ENCODE measurements at places on chromosomes 13 and 19.

GRCh38 chr13:61672756-61673155 is 257.1 kb upstream of the PCDH20 start:
- no peak for DNase-seq

DNA sequence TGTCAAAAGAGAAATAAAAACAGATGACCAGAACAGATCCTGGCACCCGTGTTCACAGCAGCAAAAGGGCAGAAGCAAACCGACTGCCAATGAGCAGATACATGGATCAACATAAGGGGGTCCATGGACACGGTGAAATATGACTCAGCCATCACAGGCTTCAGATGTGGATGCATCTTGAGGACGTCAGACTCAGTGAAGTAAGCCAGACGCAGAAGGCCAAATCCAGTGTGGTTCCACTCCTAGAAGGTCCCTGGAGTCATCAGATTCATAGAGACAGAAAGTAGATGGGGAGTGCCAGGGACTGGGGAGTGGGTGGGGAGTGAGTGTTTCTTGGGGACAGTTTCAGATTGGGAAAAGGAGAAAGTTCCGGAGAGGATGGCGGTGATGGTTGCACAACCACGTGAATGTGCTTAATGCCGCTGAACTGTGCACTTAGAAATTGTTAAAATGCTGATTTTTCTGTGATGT is 28.8 kb upstream of the SEMA6B start:
- no peak for DNase-seq

DNA sequence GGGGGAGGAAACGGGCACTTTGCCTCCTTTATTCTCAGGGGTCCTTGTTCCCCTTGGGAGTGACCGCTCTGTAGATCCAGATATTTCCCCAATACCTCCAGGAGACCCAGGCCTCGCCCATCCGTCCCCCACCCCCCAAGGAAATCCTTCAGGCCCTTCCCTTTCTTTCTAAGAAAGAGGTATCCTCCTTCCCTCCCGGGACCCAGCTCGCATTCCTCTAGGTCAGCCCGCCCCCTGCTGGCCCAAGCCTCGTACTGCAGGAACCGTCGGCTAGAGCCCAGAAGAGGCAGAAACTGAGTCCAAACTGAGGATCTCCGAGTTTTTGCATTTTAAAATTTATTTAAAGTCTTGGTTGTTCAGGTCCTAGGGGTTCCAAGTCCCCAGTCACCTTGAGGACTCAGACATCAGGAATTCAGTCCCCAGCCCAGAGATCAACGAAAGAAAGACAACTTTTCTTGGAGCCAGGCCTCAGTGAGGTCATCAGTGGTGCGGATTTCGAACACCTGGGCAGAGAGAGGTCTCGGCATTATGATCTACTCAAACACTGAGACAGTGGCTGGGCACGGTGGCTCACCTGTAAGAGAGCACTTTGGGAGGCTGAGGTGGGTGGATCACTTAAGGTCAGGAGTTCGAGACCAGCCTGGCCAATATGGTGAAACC is 7.5 kb upstream of the LRFN1 start:
- no peak for DNase-seq

DNA sequence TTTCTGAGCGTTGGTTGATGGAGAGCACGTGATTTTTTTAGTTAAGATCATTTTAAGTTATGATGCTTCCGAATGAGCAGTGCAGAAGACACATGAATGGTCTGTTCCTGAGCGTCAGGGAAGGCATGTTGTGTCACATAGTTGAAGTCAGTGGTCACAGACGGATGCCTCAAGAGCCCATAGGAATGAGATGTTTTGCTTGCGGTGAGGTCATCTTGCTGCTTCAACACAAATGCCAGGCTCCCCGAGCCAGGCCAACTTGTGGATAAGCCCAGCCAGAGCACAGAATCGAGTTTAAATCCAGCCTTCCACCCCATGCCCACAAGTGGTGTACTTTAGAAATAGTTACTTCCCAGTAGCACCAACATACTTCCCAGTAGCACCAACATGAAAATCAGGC is 5.4 kb downstream of the UPF3A start:
- DNase-seq: no peak

DNA sequence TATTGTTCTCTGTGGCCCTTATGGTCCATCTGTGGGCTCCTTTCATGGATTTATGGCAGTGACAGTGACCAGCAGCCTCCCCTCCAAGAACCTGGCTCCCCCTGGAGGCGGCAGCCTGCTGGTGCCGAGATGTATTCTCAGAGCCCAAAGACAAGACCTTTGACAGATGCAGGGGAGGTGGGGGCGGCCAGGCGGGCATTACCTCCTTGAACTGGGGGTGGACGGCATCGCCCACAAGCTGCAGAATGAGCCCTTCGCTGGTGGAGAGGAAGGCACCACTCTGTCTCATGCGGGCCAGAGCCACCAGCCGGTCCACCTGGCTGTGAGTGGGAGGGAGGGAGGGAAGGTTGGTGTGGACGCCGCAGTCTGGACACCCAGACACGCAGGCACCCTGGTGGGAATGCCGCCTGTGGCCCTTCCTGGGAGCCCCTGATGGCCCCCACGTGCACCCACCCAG is 6.6 kb downstream of the ISOC2 start:
- DNase-seq: no peak

DNA sequence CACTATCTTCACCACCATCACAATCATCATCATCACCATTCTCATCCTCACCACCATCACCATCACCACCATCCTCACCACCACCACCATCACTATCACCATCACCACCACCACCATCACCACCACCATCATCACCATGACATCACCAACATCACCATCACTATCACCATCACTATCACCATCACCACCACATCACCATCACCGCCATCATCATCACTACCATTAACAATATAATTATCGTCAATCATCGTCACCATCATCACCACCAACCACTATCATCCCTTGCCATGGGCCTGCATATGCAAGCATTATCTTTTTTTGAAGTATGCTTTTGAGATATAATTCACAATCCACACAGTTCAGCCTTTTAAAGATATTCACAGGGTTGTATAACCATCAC is 7.6 kb upstream of the PPP6R1 start:
- DNase-seq: no peak

- DNase-seq: no peak
Measured at GRCh38 chr13:111855191-111855590, 211.8 kb upstream of the SOX1 start.

DNA sequence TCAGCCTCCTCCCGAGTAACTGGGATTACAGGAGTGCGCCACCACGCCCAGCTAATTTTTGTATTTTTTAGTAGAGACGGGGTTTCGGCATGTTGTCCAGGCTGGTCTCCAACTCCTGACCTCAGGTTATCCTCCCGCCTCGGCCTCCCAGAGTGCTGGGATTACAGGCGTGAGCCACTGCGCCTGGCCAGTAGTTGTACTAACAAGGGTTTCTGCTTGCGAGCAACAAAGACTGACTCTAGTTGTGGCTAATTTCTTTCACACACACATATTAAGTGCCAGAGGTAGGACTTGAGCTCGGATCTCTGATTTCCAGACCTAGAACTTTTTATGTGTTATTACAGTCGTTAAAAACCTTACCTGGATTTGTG is 635 bp upstream of the PCCA start:
- no peak for DNase-seq

DNA sequence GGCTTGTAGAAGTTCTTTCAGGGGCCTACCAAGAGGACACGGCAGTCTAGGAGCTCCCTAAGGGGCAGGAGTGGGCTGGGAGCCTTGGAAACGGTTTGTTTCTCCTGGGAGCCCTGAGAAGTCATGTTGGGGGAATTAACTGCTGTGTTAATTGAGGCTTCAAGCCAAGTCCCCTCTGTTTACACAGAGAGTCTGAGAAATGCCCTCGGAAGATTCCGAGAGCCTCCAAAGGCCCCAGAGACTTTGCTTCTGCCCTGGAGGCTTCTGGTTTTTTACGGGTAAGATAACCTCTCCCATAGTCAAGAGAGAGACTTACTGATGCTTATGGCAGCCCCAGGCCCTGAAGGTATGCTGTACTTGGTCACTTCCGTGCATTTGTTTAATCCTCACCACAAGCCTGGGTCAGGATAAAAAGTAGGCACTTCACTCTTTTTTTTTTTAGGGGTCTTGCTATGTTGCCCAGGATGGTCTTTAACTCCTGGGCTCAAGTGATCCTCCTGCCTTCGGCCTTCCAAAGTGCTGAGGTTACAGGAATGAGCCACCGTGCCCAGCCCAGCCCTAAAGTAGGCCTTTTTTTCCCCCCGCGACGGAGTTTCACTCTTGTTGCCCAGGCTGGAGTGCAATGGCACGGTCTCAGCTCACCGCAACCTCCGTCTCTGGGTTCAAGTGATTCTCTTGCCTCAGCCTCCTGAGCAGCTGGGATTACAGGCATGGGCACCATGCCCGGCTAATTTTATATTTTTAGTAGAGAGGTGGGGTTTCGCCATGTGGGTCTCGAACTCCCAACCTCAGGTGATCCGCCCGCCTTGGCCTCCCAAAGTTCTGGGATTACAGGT is 15.2 kb downstream of the IER2 start:
- DNase-seq: no peak

GRCh38 chr13:47904891-47905290 is 96.2 kb downstream of the SUCLA2 start:
- no peak for DNase-seq

- DNase-seq: no peak
Measured at GRCh38 chr13:32624441-32624840, 38.2 kb downstream of the PDS5B start.

DNA sequence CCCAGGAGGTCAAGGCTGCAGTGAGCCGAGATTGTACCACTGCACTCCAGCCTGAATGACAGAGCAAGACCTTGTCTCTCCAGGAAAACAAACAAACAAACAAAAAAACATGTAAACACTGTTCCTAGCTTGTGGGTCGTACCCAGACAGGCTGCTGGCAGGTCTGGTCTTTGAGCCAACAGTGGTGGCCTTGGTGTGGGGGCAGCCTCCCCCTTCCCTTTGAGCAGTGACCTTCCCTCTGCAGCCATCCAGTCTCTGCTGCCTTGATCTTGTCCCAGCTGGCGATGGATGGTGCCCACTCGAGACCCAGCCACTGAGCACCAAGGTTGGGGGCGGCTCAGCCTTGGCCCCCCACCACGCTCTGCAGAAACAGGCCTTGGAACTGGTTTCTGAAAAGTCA is 143.3 kb downstream of the KDM4B start:
- DNase-seq: no peak

GRCh38 chr13:99977334-99977911 is 4.2 kb upstream of the ZIC2 start:
- no peak for DNase-seq

GRCh38 chr19:18843960-18844359 is 12.2 kb downstream of the UPF1 start:
- DNase-seq: no peak

GRCh38 chr13:111241862-111242261 is 78.6 kb upstream of the TEX29 start:
- no peak for DNase-seq

DNA sequence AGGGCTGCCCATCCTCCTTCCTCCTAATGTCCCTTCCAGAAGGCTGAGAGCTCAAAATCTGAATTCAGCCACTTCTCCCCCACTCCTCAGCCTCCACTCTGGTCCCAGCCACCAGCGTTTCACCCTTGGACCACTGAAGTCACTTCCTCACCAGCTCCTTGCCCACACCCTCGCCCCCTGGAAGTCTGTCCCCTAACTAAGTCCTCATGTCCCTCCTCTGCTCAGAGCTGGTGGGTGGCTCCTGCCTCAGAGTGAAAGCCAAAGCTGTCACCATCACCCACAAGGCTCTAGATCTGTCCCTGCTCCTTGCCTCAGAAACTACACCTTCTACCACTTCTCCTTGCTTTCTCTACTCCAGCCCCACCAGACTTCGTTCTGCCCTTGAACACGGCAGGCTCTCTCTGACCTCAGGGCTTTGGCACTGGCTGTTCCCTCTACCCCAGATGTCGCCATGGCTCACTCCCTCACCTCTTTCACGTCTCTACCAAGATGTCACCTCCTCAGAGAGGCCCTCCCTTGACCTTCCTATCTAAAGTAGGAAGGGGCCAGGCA is 1.7 kb downstream of the ERCC1 start:
- no peak for DNase-seq

GRCh38 chr13:36772853-36773252 is 46.2 kb upstream of the RFXAP start:
- DNase-seq: no peak

GRCh38 chr13:93037780-93038179 is 188.8 kb upstream of the GPC6 start:
- DNase-seq: no peak

DNA sequence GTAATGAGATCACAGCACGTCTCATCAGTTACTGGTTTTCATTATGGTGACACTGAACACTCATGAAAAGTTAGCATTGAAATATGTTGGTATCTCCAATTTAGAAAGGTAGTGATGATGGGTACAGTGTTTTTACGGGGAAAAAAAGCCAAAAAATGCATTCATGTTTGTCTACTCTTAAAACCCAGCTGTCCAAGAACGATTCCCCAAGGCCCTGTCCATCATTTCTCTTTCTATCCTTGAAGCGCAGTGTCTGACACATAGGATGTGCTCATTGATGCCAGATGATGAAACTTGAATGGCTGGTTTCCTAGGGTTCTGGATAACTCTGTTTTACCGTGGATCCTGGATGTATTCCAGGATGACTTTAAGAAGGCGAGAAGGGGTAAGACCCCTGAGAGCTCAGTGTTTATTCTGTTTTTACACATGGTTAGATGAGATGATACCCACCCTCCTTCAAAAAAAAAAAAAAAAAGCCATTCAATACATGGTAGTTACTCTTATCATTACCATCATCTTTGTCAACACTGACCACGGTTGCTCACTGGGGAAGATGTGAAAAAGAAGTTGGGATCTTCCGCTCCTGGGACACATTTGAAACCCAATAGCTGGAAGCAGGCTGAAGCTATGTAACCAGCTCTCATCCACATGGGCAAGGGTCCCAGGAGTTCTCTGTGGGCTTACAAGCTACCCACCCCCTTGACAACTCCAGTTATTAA is 22.5 kb downstream of the SERP2 start:
- no peak for DNase-seq

- no peak for DNase-seq
Measured at GRCh38 chr13:105342281-105342820, 1193.1 kb downstream of the EFNB2 start.

DNA sequence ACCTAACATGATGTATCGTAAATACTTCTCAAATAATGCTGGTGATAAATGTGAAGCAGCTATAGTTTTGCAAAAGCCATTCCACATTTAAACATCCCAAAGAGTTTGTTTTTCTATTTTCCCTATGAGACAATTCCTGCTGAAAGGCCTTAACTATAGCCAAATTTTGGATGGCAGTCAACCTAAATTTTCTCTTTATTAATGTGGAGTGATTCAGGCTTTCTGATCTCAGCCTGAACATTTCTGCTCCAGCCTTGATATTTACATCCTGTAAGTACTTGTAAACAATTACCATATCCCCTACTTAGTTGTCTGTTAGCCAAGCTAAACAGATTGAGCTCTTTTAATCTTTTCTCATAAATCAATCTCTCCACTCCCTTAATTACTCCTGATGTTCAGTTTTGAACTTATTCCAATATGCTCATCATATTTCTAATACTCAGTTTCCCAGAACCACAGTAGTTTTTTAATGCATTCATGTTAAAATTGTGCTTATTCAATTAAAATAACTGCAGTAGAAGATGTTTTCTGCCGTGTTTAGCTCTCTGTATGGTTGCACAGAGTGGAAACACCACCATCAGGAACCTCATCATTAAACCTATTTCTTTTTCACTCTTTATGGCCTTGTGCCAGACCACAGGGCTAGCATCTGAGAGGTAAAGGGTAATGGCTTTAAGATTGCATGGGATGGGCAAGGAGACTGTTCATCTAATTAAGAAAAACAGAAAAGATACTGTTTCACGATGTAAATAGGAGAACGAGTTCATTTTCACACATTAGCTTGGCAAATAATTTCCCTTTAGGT is 1235.2 kb upstream of the SLC10A2 start:
- no peak for DNase-seq

GRCh38 chr13:66950666-66951065 is 279.5 kb downstream of the PCDH9 start:
- DNase-seq: no peak

- DNase-seq: no peak
Measured at GRCh38 chr13:51818781-51819511, 15.0 kb upstream of the DHRS12 start.
